ENCODE measurements at places on chromosomes 7 and 10. TPM values are rescaled to one million over a fixed set of nuclear protein-coding genes. Genes with fewer than 3 reads are reported as not detected.

The FAM20C gene
- 29.8 TPM for total RNA-seq

The ZNF511 gene
- 48.9 TPM for total RNA-seq

DNA sequence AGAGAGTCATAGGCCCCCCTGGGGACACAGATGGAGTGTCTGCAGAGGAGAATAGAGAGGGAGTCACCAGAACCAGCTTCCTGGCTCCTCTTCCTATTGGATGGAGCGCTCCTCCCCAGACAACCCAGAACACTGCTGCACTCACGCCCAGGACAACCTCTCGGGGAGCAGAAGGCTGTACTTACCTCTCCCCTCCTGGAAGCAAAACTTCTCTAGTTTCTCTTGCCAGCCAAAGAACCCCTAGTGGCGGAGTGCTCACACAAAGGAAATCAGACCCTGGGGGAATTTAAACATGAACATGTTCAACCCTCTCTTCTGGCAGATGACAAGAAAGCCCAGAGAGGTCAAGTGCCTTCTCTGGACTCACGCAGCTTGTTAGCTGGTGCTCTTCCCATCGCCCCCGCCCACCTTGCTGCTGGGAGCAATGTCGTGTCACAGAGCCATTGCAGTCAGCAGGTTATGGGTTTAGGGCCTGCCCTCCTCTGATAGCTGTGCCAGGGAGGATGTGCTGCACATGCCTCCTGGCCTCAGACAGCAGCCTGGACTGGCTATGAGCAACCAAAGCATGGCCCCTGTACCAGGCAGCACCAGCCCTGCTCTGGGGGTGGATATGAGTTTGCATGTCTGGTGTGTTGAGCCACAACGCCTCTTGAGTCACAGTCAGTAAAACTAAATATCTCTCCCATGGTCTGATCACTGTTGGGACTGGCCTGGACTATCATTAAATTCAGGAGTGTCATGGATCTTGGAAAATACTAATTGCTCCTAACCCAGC is 84.4 kb downstream of the SLIT1 start:
- DNase-seq: no peak

DNA sequence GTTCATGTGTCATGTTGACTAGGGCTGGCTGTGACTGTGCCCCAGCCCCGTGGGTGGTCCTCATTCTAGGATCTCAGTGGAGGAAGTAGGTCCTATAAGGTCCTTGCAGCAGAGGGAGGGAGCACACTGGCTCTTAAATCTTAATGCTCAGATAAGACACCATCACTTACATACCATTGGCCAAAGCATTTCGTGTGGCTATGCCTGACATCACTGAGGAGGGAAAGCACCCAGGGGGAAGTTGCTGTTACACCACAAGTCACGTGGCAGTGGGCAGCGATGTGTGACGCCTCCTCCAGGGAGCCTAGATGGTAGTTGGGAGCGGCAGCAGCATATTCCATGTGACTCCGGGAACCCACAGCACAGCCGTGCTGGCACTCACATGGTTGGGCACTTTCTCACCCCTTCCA is 224.7 kb upstream of the SH2B2 start:
- DNase-seq: no peak

The MTPN gene
- 306 TPM for total RNA-seq

The CUBN gene
- 1.0 TPM for total RNA-seq

DNA sequence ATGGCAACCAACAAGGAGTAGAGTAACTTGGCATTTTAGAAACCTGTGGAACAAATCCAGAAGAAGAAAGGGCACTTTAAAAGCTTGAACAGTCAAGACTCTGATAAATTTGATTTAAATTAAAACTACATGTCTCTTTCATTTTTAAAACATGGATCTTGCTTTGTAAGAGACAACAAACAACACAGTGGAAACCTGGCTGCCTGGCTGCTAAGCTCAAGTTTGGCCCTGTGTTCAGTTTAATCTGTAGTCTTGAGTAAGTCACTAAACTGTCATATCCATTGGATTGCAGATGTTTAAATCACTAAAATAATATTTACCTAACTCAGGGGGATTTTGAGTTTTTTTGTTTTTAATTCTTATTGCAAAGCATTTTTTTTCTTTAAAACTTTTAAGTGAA is 374.9 kb upstream of the SEMA3D start:
- DNase-seq: no peak

The PAX4 gene
- total RNA-seq: not detected

- no peak for DNase-seq
Measured at GRCh38 chr7:69062020-69062765, 536.1 kb upstream of the AUTS2 start.
